ENCODE measurements at places on chromosomes 3 and 15. TPM values are rescaled to one million over a fixed set of nuclear protein-coding genes. Genes with fewer than 3 reads are reported as not detected.
A peak's percentile ranks its signal among the peaks of the same experiment; 100 is the strongest.

GRCh38 chr3:11544412-11545181 lies 99.1 kb downstream of the VGLL4 start:
- no peak for DNase-seq

- no peak for DNase-seq
These were observed 17.9 kb downstream of the LPP start for GRCh38 chr3:188171682-188172467.

DNA sequence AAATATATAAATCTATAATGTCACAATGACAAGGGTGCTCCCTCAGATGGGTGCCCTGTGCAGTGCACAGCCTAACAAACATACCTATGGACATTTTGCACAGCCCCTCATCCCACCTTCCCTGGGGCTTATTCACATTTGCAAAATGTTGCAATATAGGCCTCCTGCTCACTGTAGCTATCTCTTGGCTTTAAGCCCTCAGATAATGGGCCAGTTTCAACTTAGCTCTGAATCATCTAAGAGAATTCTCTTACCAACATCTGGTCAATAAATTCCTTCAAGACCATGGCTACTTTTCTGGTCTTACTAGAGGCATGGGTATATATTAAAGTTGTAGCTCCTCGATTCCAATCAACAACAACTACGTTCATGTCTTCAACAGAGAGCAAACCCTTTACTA lies 17.9 kb downstream of the LIPH start:
- no peak for DNase-seq

- peak; percentile 77 for DNase-seq
These were observed 25.8 kb upstream of the ANXA2 start for GRCh38 chr15:60423537-60423936.

GRCh38 chr15:94532226-94532625 lies 300.9 kb downstream of the MCTP2 start:
- no peak for DNase-seq

The IMPG2 gene
- 0.76 TPM for polyA plus RNA-seq

The SPINT1 gene
- polyA plus RNA-seq = 66.7 TPM

The ISG20 gene
- polyA plus RNA-seq = 1.2 TPM

The UBR1 gene
- 29.4 TPM for polyA plus RNA-seq
